A549 treated with AZD2906 at 1 μM for 4 hours (cell line): ENCODE measurements at places on chromosomes 7 and 10. TPM values are rescaled to one million over a fixed set of nuclear protein-coding genes. Genes with fewer than 3 reads are reported as not detected.

Gene CLRN3
- total RNA-seq = not detected in 5 replicates

Gene DNAJC12
- 41.3 to 56.6 TPM (median 50.0 TPM) in 5 replicates for total RNA-seq

Gene LOXL4
- total RNA-seq = 1.4 to 1.6 TPM (median 1.5 TPM) in 5 replicates

Gene CLDN12
- 31.5 to 38.0 TPM (median 35.8 TPM) in 5 replicates for total RNA-seq

Gene DYNC1I1
- 0.15 to 0.29 TPM (median 0.16 TPM) in 5 replicates for total RNA-seq
